A549 treated with Hydrocortisone at 1 μM for 4 hours (cell line): ENCODE measurements at places on chromosomes 4 and X. TPM values are rescaled to one million over a fixed set of nuclear protein-coding genes. Genes with fewer than 3 reads are reported as not detected.

Gene PWWP3B
- total RNA-seq, result not detected in 5 replicates

Gene IL1RAPL1
- total RNA-seq, result not detected in 5 replicates

Gene HNRNPDL
- 228 to 336 TPM (median 273 TPM) in 5 replicates for total RNA-seq

Gene PPEF1
- total RNA-seq, result 0.89 to 1.7 TPM (median 1.1 TPM) in 5 replicates

Gene GRIA3
- total RNA-seq, result not detected in 5 replicates

Gene ZXDA
- total RNA-seq, result 1.3 to 2.0 TPM (median 1.7 TPM) in 5 replicates

Gene CSAG1
- 0.17 to 0.40 TPM (median 0.17 TPM) in 3 of 5 replicates, not detected in the others for total RNA-seq

Gene FOXR2
- not detected in 5 replicates for total RNA-seq

Gene DOCK11
- 6.3 to 8.5 TPM (median 7.0 TPM) in 5 replicates for total RNA-seq

Gene CLOCK
- 3.5 to 5.9 TPM (median 5.5 TPM) in 5 replicates for total RNA-seq

Gene DGKK
- total RNA-seq, result not detected in 5 replicates

Gene MPC1L
- total RNA-seq, result not detected in 5 replicates

Gene PNMA6A
- 3.9 to 5.1 TPM (median 4.4 TPM) in 5 replicates for total RNA-seq

Gene USP46
- total RNA-seq, result 6.6 to 8.3 TPM (median 8.0 TPM) in 5 replicates

Gene SPANXA1
- 0.20 to 0.23 TPM in 2 of 5 replicates, not detected in the others for total RNA-seq

Gene CENPI
- total RNA-seq, result 9.9 to 18.2 TPM (median 13.1 TPM) in 5 replicates

Gene DUSP9
- 1.0 to 1.6 TPM (median 1.5 TPM) in 5 replicates for total RNA-seq

Gene AFF1
- 7.1 to 15.1 TPM (median 11.2 TPM) in 5 replicates for total RNA-seq

Gene SPACA5
- not detected in 5 replicates for total RNA-seq

Gene MAP7D2
- 5.2 to 6.7 TPM (median 5.9 TPM) in 5 replicates for total RNA-seq

Gene ARX
- 0.38 to 0.72 TPM (median 0.62 TPM) in 5 replicates for total RNA-seq

Gene PABPC1L2B
- total RNA-seq, result not detected in 5 replicates

Gene INTS6L
- 0.07 to 0.17 TPM (median 0.11 TPM) in 5 replicates for total RNA-seq

Gene GK
- total RNA-seq, result 1.6 to 2.6 TPM (median 2.0 TPM) in 5 replicates

Gene STARD8
- total RNA-seq, result 0.79 to 1.8 TPM (median 1.6 TPM) in 5 replicates

Gene AIFM1
- total RNA-seq, result 67.4 to 77.6 TPM (median 72.9 TPM) in 5 replicates

Gene DIPK2B
- not detected in 5 replicates for total RNA-seq

Gene BCAP31
- total RNA-seq, result 351 to 491 TPM (median 368 TPM) in 5 replicates

Gene ZNF280C
- total RNA-seq, result 2.4 to 3.8 TPM (median 2.8 TPM) in 5 replicates

Gene BST1
- 15.5 to 17.8 TPM (median 16.3 TPM) in 5 replicates for total RNA-seq

Gene ZNF157
- 0.05 TPM in 1 of 5 replicates, not detected in the others for total RNA-seq

Gene KLB
- 0.05 to 0.16 TPM (median 0.12 TPM) in 5 replicates for total RNA-seq

Gene F8A2
- not detected in 5 replicates for total RNA-seq
